ENCODE measurements at places on chromosomes 5 and 9.

DNA sequence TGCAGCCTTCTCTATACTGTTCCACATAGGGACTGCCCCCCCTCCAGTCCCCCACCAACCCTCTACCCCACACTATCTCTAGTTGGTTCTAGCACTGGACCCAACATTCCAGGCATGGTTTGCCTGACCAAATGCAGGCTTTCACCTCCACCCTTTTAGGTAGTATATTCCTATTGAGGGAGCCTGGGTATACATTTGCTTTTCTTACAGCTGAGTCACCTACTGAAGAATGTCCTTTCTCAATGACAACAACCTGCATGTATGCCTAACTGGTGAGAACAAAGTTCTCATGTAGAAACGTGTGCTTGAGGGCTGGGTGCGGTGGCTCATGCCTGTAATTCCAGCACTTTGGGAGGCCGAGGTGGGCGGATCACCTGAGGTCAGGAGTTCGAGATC is 8.2 kb downstream of the TNIP1 start:
- no peak for DNase-seq

DNA sequence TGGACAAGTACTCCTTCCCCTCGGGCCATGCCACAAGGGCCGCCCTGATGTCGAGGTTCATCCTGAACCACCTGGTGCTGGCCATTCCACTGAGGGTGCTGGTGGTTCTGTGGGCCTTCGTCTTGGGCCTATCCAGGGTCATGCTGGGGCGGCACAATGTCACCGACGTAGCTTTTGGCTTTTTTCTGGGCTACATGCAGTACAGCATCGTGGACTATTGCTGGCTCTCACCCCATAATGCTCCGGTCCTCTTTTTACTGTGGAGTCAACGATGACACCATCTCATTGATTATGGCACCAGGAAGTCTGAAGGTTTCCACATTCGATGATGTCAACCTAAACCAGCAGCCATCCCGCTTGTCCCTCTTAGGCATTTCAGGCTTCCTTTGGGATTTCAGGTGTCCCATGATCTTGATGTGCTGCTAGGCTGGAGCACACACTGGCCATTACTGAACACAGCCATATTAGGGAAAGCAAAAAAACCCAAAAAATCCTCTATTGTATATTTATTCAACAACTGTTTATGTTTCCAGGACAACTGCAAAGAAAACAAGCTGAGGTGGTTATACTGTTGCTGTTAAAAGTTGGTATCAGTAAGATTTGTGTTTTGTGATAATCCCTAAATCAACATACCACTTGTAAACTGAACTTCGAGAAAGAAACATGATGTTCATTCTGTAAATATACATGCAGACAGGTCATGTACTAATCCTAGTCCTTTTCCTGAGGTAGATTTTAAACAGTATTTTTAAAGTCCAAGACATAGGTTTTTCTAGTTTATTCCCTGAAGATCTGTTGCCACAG is 1.1 kb downstream of the PLPP6 start:
- DNase-seq, result peak; percentile 27

GRCh38 chr9:121738968-121739367 is 87.5 kb downstream of the DAB2IP start:
- no peak for DNase-seq

DNA sequence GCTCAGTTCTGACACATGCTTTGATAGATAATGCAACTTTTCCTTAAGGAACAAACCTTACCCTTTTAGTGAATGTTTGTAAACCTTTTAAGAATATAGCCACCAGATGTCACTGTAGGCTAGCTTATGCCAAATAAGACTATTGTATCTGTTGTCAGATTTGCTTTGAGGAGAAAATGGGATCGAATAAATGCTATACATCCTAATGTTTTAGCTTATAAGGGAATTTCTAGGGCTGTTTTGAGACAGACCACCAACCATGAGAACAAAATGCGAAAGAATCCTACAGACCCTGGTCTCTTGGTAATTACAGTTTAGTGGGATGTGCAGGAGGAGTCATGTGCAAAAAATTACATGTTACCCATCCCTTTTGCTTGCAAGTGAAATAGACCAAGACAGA is 127.6 kb upstream of the NMUR2 start:
- no peak for DNase-seq

DNA sequence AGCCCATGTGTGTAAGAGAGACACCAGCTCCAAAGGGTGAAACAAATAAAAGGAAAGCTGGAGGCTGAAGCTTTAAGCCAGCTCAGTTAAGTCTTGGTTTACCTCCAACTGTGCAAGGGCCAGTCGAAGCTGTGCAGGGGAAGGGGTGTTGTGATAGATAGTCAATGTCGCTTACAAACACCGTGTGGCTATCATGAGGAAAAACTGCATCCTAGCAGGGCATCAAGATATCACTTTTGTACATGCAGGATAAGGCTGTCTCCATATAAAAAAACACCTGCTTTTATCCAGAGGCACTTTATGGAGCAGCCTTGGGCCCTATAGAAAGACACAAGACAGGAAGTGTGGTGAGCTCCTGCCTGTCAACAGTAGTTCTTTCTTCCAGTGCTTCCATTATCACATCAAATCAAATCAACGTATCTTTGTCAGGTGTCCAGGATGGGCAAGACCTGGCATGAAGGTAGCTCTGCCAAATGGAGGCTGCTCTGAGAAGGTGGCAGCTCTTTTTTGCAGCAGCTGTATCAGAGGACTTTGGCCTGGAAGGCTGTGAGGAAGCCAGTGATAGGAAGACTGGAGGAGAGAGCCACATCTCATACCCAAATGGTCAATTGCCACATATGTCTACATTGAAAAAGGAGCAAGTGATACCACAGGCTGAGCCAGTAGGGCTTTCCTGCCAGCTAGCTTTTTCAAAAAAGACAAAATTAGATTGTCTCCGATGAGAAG is 29.3 kb upstream of the SELENOP start:
- no peak for DNase-seq

- no peak for DNase-seq
Measured at GRCh38 chr5:95332158-95332557, 47.3 kb upstream of the MCTP1 start.

DNA sequence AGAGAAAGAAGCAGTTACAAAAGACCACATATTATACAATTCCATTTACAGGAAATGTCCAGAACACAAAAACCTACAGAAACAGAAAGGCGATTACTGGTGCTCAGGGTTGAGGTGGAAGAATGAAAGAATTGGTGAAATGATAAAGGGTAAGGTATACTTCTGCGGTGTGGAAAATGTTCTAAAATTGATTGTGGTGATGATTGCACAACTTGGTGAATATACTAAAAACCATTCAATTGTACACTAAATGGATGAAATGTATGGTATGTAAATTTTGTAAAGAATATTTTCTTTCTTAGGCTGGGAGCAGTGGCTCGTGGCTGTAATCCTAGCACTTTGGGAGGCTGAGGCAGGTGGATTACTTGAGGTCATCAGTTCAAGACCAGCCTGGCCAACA is 72.3 kb downstream of the UBAP2 start:
- no peak for DNase-seq

- no peak for DNase-seq
Measured at GRCh38 chr5:150503977-150504620, 3.8 kb upstream of the NDST1 start.

- DNase-seq, result no peak
Measured at GRCh38 chr9:135147474-135147805, 60.0 kb downstream of the OLFM1 start.

DNA sequence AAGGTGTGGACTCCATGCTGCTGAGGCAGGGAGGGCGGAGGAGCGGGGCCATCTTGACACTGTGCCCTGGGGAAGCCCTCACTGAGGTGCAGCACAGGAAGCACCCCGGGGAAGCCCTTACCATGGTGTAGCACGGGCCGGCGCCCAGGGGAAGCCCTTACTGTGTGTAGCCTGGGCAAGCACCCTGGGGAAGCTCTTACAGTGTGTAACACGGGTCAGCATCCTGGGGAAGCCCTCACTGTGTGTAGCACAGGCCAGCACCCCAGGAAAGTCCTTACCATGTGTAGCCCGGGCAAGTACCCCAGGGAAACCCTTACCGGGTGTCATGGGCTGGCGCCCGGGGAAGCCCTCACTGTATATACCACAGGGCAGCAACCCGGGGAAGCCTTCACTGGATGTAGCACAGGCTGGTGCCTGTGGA is 62.6 kb upstream of the ZNF354B start:
- no peak for DNase-seq

DNA sequence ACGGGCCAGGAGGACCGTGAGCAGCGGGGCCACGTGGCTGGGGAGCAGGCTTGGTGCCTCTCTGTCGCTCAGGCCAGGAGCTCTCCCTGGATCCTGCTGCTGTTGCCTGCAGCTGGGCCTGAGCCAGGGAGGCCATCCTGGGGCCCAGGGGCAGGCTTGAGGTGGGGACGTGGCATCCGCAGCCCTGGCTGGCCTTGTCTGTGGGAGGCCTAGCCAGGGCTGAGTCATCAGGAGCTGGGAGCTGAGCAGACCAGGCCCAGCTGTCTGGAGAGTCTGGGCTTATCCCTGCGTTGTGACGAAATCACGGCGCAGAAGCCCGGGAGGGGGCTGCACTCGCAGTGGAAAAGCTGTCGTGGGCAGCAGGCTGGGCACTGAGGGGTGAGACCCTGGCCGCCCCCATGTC is 138.8 kb upstream of the COL5A1 start:
- no peak for DNase-seq

DNA sequence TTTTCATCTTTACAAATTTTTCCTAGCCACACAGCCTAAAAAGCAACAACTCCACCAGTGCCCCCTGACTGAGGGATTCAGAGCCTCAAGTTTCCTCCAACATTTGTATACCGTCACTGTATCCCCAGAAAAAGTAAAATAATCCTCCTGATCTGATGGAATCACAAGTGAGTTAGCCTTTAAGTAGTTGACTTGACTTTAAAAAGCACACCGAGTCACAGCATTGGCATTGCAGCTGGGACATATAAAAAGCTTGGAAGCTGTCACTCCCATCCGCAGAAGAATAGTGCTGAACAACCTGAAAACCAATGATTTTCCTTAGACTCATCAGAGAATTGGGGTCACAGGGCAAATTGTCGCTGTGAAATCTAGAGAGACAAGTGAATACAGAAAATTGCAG is 41.6 kb upstream of the FBN2 start:
- DNase-seq, result no peak

DNA sequence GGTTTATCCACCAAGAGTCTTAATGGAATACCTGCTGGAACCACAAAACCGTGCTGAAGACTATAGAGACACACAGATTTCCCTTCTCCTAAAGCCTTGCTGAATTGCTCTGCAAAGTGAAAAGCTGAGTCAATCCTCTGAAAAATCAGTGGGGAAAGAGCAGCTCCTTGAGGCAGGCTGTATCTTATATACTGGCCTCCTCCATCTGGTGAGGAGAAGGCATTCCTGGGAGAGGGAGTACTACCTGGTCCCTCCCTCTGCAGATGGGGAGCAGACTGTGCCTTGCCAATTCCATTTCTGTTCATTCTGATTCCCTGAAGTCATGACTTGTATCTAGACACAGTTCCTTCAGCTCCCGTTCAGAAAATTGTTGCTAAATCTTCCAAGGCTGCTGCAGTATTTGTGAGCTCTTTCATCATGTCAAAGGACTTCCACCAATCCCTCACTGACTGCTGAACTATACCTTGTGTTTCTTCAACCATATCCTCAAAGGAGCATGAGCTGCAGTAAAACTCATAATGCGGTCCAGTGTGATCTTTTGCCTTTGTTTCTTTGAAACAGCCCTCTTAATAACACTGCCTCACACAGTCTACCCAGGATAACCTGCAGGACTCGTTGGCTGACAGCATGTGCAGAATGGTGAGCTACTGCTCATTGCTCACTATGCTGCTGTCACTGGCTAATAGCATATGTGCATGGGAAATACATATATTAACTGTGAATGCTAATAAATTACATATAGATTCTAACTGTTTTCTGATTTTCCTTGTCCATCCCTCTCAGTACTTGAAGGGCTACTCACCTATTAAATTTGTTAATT is 84.5 kb downstream of the FOXD1 start:
- DNase-seq, result no peak

GRCh38 chr5:122101636-122102285 is 23.7 kb upstream of the LOX start:
- DNase-seq, result no peak

- peak; percentile 33 for DNase-seq
Measured at GRCh38 chr9:6305954-6306563, 22.1 kb upstream of the TPD52L3 start.

GRCh38 chr5:32600054-32600622 is 14.8 kb downstream of the SUB1 start:
- no peak for DNase-seq

GRCh38 chr9:92550765-92551164 is 15.0 kb upstream of the ECM2 start:
- no peak for DNase-seq

DNA sequence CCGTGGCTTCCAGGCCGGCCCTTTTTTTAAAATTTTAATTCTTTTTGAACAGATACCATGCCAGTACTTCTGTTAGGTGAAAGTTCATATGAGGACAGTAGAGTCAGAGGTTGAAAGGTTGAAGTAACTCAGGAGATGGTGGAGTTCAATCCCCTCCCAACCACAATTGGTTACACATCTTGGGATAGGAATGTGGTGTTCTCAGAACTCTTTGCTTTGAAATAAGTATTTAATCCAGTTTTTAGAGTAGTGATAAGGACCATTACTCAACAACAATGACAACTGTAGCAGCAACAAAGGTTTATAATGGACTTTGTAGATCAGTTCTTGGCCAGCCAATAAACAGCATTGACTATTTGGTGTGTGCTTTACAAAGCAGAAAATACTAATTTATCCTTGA is 116.0 kb downstream of the ARHGAP26 start:
- DNase-seq, result no peak

GRCh38 chr5:8136271-8136670 is 267.3 kb downstream of the MTRR start:
- no peak for DNase-seq

DNA sequence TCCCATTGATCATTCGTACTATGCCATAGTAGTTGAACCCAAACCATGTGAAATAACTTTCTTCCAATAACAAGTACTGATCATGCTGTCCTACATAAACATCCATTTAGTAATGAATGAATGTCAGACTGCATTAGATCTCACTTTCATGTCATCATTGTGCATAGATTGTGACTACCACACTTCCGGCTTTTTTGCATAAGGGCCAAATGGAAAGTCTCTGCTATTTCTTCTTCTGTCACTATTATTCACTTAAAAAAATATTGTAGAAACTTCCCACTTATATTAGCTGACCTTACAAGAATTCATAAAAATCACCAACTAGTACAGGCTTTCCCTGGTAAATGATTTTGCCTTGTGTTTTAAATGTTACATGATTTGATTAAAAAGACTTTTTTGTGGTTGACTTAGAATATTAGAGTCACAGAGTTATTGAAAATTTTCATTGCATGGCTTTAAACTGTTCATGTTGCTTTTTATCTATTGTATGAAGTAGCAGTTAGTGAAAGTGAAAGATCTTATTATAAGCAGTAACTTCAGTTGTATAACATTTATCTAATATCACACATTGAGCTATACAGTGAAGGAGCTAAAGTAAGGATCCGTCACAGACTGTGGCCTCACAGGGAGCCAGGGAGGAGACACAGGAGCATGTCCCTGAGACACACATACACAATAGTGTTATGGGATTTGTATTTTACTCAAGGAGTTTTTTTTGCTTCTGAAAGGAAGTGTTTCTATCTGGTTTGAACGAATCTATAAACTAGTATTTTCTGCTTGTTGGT is 33.9 kb downstream of the LMNB1 start:
- DNase-seq, result no peak

Data from GM13977 (cell line).